ENCODE measurements at places on chromosomes 2 and 18.

DNA sequence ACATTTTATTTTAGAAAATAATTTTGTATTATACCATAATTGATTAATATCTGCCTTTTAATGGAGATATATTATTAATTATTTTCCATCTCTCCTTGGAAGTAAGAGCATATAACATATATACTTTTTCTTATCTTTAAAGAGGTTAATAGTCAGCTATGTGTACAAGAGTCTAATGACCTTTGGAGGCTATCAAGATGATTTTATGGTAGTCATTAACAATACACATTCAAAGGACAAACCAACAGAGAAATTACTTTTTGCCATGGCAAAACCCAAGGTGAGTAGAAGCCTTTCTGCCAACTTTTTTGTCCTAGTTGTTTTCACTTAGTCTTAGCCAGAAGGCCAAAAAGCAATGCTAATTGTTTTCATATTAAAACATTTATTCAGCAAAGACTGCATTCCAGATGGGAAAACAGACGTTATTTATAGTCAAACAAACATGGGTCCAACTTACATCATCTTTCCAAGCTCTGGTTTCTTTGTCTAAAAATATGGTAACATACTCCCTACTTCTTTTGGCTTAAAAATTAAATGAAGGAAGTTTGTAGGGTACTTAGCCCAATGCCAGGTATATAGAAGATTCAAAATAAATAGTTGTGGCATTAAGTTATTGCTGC, 9.6 kb upstream of the DYNC2LI1 start:
- no peak for DNase-seq

DNA sequence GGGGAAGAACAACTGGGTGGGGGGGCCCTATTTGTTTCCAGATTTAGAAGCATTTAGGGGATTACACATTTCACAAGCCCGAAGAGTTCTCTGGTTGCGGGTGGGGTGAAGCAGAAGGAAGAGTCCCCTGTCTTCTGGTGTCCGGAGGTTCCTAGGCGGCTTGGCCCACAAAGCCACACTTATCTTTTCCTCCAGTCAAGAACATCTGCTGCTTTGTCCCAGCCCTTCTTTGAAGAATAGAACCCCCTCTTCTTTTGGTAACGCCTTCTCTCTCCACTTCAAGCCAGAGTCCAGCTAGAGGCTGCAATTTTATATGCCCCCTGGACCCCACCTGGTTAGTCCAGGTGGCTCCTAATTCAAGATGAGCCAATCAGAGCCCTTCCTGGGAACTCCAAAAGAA, 15.8 kb downstream of the BOLA3 start:
- no peak for DNase-seq

GRCh38 chr2:105358593-105358992, 21.3 kb downstream of the C2orf49 start:
- no peak for DNase-seq

DNA sequence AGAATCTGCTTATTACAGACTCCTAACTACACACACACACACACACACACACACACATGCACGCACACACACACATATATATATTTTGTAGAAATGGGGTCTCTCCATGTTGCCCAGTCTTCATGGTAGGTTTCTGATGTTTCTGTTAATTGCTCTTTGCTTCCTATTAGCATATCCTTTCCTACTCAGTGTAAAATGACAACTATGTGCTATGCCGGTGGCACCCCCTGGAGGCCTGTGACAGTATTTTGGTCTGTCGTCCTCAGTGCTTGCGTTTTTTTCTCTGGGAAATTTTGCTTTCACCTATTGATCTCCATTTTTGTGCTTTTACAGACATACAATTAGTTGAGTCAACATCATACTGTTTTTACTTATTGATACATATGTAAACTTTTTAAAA, 322.1 kb downstream of the LRRTM1 start:
- DNase-seq: peak; percentile 58

DNA sequence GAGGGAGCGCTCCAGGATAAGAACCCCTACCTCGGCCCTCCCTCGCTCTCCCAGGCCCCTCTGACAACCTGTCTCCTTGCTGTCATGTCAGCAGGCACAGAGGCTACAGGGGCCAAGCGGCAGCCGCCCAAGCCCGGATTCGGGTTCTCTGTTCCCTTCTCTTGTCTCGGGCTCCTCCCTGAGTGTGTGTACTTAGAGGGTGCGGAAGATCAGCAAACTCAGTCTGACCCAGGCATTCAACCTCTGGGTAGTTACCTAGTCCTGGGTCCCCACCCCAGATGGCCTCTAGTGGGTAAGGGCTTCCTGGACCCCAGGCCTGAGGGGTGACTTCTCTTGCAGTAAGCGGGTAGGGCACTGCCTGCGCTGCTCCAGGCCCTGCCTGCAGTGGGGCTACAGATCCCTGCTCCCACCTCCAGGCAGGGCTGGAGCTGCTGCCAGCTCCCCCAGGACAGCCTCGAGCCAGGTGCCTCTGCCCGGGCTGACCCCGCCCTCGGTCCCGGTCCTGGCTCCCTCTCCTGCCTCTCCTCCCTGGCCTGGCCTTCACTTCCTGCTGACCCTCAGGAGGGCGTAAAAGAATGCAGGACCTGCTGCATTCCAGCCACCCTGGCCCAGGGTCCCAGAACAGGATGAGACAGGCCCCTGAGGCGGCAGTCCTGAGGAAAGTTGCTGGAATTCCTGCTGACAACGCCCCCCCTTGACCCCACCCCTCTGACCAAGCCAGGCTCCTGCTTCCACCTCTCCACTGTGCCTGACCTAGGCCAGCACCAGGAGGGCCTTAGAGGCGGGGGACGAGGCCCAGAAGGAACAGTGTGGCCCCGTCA, 22.0 kb downstream of the GPC1 start:
- no peak for DNase-seq

- no peak for DNase-seq
Observed at GRCh38 chr2:124975224-124975623, 950.1 kb downstream of the CNTNAP5 start.

All from HEK293T (cell line).